WTC11 (cell line): ENCODE measurements at places on chromosomes 13 and 19.

DNA sequence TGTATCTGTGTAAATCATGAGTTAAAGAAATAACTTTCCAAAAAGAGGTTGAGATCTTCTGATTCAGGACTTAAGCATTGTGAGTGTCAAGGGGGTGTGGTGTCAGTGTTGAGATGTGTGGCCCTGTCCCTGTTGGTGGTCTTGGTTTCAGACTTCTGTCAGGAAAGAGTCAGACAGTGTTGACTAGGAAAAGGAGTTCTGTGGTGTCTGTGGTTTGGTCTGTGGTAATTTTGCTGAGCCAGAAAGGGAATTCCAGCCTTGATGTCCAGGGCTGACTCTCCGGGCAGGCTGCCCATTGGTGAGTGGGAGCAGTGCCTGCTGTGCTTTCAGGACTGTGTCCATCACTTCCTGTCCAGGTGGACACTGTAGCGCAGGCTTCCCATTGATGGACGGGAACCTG, 39.8 kb upstream of the IGFL4 start:
- no peak for DNase-seq

DNA sequence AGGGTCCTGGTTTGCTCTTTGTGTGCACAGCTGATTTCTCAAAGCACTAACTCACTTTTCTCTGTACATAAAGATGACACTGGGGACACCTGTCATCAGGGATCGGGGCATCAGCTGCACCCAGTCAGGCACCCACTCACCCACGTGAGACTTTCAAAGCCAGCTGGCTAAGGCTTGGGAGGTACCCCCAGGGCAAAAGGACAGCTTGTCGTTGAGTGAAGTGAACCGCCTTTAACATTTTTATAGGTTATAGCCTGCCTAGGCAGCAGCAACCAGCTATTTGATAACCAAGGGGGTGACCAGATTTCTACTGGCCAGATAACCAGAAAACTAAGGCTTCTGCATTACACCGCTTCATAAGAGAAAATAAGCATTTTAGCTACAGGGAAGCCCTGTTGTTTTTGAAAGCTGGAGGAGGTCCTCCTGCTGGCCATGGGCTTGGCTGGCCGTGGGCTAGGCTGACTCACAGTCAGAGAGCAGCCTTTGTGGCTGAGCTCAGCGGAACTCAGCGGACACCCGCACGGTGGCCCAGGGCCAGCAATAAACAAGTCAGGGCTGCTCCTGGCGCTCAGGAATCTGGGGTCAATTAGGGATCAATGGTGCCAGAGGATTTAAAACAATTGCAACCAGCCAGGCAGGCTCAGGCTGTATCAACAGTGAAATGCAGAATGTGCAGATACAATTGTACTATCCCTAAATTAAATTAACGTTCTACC, 57.1 kb downstream of the ALOX5AP start:
- DNase-seq = no peak

GRCh38 chr13:22399801-22400420, 729.0 kb downstream of the FGF9 start:
- DNase-seq = no peak

DNA sequence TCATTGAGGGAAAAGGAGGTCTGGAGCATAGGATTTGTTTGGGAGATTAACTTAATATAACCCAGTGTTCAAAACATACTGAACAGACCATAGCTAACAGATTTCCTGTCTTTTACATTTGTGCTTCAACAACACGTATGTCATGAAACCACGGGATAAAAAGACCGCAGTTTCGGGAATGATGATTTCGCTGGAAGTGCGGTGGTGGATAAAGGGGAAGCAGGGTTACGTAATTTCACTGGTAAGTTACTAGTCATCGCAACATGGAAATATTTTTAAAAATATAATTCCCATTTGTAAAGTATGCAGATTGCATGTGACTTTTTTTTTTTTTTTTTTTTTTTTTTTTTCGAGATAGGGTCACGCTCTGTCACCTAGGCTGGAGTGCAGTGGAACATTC, 237.4 kb downstream of the LMO7 start:
- DNase-seq = no peak

GRCh38 chr13:33771296-33771695, 46.7 kb upstream of the RFC3 start:
- DNase-seq = no peak

- peak; percentile 61 for DNase-seq
Observed at GRCh38 chr19:33147538-33147937, 15.6 kb downstream of the WDR88 start.
